ENCODE measurements at places on chromosomes 5 and 9.

DNA sequence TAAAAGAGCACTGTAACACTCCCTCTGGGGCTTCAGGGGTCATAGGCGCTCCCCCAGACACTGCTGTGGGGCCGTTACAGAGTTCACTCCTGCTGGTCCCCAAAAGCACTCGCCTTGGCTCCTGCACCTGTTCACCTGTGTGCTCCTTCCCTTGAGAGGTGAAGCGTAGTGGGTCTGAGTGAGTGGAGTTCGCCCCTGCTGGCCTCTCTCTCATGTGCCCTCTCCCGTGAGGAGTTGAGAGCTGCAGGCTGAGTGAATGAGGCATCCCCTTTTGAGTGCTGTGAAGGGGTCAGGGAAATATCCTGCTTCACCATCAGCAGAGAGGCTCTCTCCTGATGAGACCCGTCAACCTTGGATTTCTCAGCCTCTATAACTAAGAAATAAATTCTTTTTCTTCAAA lies 134.6 kb upstream of the TUT7 start:
- DNase-seq = no peak

GRCh38 chr5:123700624-123701287 lies 188.8 kb downstream of the CSNK1G3 start:
- DNase-seq = peak; percentile 99

- peak; percentile 42 for DNase-seq
Observed at GRCh38 chr9:76592091-76592973, 133.3 kb downstream of the GCNT1 start.

DNA sequence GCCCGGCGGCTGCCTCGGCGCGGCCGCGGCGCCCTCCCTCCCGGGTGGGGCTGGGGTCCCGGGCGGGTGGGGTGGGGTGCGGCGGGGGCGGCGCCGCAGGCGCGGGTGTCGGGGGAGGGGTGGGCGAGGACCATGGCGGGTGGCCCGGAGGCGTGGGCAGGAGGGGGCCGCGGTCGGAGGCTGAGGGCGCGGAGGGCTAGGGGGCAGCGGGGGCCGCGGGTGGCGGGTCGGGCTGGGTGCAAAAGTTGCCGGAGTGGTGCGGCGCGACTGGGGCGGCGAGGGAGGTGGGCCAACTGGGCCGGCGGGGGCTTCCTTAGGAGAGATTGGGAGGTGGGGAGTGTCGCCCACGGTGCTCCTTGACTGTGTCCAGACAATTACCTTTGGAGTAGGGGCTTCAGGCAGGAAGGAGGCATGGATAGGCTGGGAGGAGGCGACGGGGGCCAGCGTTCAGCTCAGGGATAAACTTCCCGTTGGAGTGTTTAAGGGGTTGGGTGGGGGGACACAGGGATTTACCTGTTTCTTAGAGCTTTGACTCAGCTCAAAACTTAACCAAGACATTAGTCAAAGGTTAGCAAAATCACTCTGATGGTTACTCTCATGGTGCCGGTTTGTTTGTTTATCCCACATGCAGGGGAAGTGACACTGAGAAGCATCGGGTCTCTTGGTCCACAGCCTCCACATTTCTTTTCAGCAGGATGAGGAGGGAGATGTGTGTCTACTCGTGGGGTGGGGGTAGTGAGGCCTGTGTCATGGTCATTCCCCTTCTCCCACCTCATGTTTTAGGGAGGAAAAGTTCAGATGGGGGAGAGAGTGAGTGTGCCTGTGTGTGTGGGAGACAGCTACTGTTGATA lies 859 bp downstream of the CSNK1G3 start:
- DNase-seq = peak; percentile 44

DNA sequence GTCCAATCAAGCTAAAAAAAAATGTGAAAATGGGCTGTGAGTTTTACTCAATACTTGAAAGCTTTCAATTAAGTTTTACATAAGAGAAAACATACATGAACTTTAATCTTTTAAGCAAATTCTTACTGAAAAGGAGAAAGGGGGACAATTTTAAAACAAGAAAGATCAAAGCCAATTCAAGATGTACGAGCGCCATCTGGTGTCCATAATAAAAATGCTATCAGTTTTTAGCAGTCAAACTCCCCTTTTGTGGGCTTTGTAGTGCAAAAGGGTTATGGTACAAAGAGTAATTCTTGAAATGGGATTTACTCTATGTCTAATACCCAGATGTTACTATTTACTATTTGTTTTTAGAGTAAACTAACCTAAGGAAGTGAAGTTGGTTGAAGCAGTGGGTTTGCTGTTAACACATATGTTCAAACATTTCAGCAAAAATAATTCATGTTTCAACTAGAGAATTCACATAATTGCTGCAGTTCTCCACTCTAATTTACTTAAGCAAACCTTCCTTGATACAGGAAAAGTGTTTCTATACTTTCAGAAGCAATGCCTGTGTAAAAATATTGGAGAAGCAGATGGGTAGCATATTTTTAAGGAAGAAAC lies 228.2 kb upstream of the TYRP1 start:
- DNase-seq = peak; percentile 39

DNA sequence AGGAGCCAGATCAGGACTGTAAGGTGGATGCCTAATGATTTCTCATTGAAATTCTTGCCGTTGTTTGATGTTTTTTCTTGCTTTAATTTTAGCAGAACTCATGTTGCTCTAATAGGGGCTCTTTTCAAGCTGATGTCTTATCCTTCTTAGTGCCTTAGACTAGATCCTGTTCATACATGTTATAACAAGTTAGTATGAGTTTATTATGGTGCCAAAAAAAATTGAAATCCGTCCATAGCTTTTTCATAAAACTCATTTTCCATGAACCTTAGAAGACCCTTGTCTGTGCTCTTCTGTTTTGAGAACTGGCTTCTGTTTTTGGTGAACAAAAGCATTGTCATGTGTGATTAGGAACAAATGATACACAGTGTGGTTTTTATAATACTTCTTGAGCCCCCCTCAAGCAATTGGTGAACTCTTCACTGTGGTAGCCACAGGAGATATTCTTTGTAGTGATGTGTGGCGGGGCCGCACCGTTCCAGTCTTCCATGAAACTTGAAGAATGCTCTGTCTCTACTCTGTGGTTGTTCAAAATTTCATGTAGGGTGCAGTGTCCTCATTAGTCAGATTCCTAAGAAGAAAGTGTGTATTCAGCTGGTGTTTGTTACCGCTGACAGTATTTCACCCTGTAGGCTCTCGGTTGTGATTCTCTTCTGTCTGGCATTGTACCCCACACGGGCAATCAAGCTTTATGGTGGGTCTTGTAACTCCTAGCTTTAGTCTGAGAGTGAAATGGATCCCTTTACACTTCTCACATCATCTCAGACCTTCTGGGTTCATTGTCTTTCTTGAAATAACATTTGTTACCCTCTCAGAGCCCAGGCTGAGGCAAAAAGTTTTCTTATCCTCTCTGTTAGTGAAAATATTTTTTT lies 10.7 kb downstream of the OTULIN start:
- DNase-seq = no peak

GRCh38 chr9:95772320-95773052 lies 103.0 kb upstream of the ERCC6L2 start:
- no peak for DNase-seq

DNA sequence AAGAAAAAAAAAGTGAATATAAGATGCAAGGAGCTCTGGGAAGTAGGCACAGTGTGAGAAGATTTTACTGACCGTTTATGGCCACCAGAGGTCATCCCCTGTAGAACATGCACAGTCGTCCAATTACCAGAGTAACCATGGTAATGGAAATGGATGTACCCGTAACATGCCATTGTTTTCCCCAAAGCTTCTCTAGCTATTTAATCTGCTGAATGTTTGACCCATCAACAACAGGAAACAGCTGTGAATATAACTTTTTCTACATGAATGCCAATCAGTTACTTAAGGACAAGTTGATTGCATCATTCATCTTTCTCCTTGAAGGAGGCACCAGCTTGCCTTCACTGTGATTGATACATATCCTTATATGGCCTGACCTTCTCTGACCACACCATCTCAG lies 1967.0 kb upstream of the CDH9 start:
- DNase-seq = no peak

- DNase-seq = peak; percentile 40
Observed at GRCh38 chr5:176596689-176597416, 13.1 kb downstream of the GPRIN1 start.

- DNase-seq = no peak
Observed at GRCh38 chr5:174644923-174645322, 79.5 kb upstream of the MSX2 start.

DNA sequence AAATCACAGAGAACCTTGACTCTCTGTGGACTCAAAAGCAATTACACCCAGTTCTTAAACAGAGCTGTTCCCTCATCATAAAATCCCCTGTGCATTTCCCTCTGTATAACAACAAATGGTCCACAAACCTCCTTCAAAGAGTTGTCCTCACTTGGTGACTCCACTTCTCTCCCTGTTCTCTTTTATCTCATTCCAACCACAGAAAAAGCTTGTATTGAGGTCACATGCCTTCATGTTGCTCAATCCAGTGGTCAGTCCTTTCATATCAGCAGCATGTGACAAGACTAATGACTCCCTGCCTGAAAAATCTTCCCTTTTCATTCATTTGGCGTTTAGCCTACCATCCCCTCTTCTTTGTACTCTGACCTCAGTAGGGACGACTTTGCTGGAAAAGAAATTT lies 158.0 kb downstream of the DEPDC1B start:
- peak; percentile 59 for DNase-seq

GRCh38 chr9:4573634-4574389 lies 83.5 kb downstream of the SLC1A1 start:
- no peak for DNase-seq
